SK-N-SH (cell line): ENCODE measurements at places on chromosomes 7 and 10. TPM values are rescaled to one million over a fixed set of nuclear protein-coding genes. Genes with fewer than 3 reads are reported as not detected.

Gene AOC1
- polyA plus RNA-seq, result not detected in 2 replicates

DNA sequence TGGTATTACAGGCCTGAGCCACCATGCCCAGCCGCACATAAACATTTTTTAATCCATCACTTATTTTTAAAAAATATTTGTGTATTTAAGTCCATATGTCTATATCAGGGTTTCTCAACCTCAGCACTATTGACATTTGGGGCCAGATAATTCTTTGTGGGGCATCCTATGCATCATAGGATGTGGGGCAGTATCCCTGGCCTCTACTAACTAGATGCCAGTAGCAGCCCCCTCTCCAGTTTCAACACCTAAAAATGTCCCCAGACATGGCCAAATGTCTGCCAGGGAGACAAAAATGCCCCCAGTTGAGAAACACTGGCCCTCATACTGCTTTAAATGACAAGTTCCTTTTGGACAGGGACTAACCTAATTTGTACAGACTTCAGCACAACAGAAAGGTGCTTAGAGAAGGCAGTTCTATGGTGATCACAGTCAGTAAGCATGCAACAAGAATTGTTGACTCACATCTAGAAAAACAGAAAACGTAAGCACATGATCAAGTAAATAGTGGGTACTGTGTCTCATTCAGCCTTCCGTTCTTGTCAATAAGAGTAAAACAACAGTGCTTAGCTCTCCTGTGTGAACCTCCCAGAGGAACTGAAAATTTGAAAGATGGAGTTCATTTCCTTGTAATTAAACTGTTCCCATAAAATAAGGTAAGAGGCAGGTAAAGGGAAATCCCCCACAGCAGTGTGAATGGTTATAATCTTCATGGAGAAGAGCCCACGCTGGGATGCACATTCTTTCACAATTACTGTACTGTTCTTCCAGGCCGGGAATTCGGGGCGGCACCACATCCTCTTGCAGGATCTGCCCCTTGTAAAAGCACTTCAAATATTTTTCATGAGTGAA lies 17.3 kb upstream of the ADRB1 start:
- peaks cover 2% of the 10 kb centered on the region; the same call in 1 of the 2 replicates for H3K4me1 ChIP-seq
- no peak overlapping the region for H3K27ac ChIP-seq
- H3K27me3 ChIP-seq, result no peaks in the 10 kb centered on the region

DNA sequence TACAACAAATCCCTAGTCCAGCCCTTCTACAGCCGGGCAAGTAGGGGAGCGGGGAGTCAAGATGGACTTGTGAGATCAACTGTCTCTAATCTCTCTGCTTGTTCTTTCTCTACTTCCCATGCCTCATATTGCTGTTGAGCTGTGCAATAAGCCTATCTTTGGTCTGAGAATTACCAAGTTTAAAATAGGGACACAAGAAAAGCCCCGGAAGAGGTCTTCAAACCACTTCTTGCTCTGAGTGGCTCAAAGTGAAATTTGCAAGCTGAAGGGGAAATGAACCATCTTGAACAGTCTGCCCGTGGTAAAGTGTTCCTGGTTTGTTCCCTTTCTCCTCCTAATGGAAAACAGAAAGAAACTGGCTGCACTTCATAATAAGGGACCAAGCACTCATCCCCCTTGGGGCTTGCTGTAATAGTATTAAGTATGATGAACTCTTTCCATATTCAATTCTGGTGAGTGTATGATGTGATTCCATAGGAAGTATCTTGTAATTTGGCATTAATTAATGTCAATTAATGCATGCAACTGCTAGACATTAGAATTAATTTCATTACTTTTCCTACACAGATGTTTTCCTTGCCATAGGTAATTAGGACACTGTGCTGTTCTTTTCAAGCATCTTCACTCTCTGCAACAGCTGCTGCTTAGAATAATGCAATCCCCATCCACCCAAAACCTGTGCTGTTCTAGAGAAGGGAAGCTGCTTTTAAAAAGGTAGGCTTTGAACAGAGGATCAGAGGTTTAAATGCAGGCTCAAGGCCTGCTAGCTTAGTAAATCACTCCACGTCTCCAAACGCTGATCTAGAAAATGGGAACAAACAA lies 449.6 kb downstream of the SORCS1 start:
- H3K27ac ChIP-seq, result peak overlapping the region; percentile 99
- H3K36me3 ChIP-seq, result no peaks in the 10 kb centered on the region
- H3K27me3 ChIP-seq, result no peaks in the 10 kb centered on the region
- peak; percentile 60 for DNase-seq
- H3K4me3 ChIP-seq, result no peak overlapping the region
- H3K4me1 ChIP-seq, result no peaks in the 10 kb centered on the region

DNA sequence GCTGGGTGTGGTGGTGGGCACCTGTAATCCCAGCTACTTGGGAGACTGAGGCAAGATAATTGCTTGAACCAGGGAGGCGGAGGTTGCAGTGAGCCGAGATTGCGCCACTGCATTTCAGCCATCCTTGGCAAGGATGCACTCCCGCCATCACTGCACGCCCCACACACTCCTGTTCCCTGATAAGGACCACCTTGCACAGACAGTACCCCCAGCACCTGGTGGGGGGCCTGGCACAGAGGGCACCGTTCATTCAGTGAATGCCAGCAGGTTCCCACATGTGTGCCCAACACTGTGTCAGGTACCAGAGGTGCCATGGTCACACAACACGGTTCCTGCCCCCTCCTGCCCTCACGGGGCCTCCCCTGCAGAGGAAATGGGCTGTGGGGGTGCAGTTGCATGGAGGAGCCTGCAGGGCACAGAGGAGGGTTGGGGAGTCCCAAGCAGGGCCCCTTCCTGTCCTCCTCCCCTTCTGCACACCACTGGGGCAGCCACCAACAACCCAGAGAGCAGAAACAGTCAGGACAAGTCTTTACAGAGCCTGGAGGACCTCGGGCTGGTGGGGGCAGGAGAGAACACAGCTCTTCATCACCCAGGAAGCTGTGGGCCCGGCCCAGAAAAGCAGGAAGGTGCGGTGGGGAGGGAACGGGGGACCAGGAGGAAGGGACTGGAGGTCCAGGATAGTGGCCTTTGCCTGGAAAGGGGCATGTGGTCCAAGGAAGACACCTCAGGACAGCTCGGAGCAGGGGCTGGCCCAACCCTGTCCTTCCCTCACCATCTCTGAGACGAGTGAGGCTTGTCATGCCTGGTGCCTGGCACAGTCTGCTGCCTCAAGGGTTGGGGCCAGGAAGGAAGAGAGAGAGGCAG lies 7.1 kb downstream of the CRYGN start:
- no peaks in the 10 kb centered on the region for H3K27me3 ChIP-seq
- DNase-seq, result peak; percentile 61
- peaks cover 31% of the 10 kb centered on the region for H3K4me1 ChIP-seq
- H3K36me3 ChIP-seq, result no peaks in the 10 kb centered on the region

GRCh38 chr10:72087392-72087968 lies 871 bp downstream of the SPOCK2 start:
- DNase-seq, result peak; percentile 68
- H3K4me1 ChIP-seq, result no peaks in the 10 kb centered on the region
- no peaks in the 10 kb centered on the region for H3K36me3 ChIP-seq
- H3K27ac ChIP-seq, result no peak overlapping the region
- no peak overlapping the region for H3K4me3 ChIP-seq

- no peak overlapping the region for H3K4me3 ChIP-seq
- H3K4me1 ChIP-seq, result no peaks in the 10 kb centered on the region
- H3K27ac ChIP-seq, result no peak overlapping the region
- no peak for DNase-seq
- H3K27me3 ChIP-seq, result no peaks in the 10 kb centered on the region
These were observed 86.4 kb downstream of the CYP26A1 start for GRCh38 chr10:93160140-93160539.

Gene ADAMTS14
- polyA plus RNA-seq, result 1.1 and 1.2 TPM in 2 replicates
